HCT116 (cell line): ENCODE measurements at places on chromosomes 12 and 14.

DNA sequence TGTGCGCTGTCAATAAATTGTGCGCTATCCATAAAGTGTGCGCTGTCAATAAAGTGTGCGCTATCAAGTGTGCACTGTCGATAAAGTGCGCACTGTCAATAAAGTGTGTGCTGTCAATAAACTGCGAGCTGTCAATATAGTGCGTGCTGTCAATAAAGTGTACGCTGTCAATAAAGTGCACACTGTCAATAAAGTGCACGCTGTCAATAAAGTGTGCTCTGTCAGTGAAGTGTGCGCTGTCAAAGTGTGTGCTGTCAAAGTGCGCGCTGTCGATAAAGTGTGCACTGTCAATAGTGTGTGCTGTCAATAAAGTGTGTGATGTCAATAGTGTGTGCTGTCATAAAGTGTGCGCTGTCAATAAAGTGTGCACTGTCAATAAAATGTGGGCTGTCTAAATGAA, 2.9 kb upstream of the CHGA start:
- no peak for DNase-seq

GRCh38 chr14:72126561-72126960, 194.3 kb downstream of the RGS6 start:
- no peak for DNase-seq

- DNase-seq, result no peak
Observed at GRCh38 chr14:65813760-65814384, 401.3 kb downstream of the FUT8 start.

DNA sequence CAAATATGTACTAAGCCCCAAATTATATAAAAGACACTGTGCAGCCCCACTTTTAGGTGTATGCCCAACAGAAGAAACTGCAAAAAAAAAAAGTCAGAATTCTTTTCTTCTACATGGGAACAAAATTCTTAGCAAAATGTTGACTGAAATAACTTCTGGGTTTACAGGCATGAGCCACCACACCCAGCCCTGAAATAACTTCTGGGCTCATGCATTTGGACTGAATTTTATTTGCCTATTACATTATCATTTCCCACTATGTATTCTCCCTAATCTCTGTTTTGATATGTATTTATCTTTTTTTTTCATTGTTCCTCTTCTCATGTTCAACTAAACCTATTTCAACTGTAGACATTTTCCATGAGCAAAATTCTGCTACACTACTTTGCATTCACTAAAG, 169.2 kb downstream of the GRIN2B start:
- DNase-seq, result no peak

DNA sequence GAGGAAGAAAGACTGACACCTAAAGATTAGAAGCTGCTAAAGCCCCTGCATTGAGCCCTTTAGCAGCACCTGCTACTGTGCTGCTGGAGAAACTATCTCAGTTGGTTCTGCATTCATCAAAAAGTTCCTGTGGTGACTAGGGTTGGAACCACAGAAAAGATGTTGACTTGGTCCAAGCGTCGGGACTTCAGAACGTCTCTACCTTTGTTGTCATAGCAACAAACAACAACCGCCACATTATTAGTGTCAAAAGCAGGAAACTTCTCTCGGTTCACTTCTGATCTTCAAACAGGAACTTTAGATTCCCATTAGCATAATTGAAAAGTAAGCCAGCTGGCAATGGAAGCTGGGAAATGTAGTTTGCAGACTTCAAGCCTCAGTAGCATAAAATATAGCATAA, 368.0 kb downstream of the SEC23A start:
- no peak for DNase-seq

GRCh38 chr12:94604366-94604698, 46.0 kb downstream of the TMCC3 start:
- no peak for DNase-seq

DNA sequence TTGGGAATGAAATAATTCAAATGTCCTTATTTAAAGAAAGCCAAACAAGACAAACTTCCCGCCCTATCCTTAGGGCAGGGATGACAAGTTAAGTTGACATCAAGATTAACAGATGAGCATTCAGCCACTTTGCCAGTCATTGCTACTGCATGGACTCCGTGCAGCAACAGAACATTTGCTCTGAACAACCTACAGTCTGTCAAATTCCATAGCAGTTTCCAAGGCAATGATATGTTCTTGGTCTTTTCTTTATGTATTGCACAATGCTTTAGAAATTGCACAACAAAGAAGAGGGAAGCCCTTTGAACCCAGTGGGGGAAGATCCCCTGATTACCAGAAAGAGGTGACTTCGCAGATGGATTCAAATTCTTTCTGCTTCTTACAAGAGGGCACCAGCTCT, 269.8 kb downstream of the BCAT1 start:
- no peak for DNase-seq

GRCh38 chr14:60092526-60092920, 800 bp downstream of the PCNX4 start:
- DNase-seq, result no peak

- DNase-seq, result no peak
Observed at GRCh38 chr12:67968725-67969124, 20.5 kb upstream of the IFNG-AS1 start.

- no peak for DNase-seq
Observed at GRCh38 chr14:68584786-68585185, 208.1 kb downstream of the ZFP36L1 start.

GRCh38 chr12:111249018-111249370, 119.9 kb downstream of the PHETA1 start:
- DNase-seq, result no peak

- no peak for DNase-seq
Observed at GRCh38 chr12:38809832-38810231, 95.6 kb downstream of the CPNE8 start.

DNA sequence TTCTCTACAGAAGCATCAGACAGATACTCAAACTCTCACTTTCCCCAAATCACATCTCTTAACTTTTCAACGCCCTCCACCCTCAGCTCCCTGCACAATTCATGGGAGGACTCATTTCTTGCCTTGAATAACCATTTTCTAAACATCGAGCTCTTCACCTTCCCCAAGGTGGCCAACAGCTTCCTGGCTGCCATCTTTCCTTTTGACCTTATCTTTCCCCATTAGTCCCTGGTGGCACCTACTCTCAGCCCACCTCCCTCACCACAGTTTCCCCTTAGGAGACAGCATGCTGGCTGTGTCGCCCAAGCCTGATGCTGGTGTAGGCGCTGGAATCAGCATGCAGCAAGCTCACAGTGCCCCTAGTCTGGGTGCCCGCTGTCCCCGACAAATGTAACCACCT, 8.4 kb upstream of the OAS1 start:
- DNase-seq, result no peak

DNA sequence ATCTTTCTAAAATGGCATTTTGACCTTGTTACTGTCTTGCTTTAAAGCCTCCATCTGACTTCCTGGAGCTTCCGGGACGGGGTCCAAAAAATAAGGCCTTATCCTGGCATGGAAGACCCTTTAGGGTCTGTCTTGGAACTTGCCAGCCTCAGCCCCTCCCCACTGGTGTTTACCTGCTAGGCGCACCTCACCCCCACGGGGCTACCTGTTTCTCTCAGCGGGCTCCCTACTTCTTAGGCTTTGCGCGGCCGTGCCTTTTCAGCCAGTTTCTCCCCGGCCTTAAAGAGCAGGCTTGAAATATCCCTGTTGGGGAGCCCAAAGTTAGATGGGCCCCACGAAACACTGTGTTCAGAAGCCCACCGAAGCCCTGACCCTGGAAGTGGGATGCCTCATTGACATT, 5.1 kb downstream of the RTL1 start:
- no peak for DNase-seq

GRCh38 chr12:123971770-123972456, 718 bp downstream of the CCDC92 start:
- no peak for DNase-seq

GRCh38 chr12:32000373-32001005, 41.3 kb downstream of the RESF1 start:
- DNase-seq, result no peak

DNA sequence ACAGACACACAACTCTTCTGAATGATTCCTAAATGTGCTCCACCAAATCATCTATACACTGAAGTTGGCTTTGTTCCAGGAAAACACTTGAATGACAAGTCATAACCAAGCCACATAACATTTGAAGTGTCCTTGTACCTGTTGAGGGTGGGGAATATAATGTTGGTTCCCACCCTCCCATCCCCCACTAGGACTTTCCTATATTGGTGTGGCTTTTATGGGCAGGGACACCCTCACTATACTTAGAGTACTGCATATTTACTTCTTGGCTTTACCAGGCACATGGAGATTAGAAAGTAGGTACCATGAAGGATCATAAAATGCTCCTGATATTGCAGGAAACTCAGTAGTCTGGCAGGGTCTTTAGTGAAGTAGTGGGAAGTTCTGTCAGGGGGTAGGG, 9.7 kb upstream of the BHLHE41 start:
- DNase-seq, result no peak

DNA sequence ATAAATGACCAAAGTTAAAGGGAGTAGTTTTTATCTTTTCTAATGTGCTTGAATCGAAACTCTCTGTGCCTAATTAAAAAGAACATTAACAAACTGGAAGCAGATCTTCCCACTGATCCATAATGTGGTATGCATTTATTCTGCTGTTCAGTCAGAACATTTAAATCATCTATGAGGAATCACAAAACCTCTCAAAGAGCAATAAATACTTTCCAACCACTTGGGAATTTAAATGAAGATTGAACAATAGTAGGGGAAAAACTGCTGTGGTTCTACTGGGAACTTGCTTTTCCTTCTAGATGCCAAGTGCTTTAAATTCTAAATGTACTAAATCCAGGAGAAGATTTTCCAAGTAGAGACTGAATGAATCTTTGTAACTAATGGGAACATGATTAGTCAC, 12.3 kb upstream of the CHPT1 start:
- DNase-seq, result no peak

DNA sequence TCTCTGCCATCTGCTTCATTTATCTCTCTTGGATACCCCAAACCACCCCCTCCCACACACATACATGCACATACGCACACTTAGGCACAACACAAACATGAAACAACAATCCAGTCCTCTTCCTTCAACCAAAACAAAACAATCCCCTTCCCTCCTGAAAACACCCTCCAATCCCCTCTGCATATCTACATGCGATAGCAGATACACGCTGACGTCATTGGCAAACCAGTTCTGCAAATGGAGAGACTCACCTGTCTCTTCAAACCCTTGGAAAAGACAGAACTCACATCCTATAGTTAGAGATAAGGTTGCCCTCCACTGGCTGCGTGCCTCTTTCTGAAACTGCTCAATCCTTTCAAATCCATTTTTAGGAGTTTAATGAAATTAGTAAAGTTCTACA, 37.2 kb upstream of the RMST start:
- no peak for DNase-seq

DNA sequence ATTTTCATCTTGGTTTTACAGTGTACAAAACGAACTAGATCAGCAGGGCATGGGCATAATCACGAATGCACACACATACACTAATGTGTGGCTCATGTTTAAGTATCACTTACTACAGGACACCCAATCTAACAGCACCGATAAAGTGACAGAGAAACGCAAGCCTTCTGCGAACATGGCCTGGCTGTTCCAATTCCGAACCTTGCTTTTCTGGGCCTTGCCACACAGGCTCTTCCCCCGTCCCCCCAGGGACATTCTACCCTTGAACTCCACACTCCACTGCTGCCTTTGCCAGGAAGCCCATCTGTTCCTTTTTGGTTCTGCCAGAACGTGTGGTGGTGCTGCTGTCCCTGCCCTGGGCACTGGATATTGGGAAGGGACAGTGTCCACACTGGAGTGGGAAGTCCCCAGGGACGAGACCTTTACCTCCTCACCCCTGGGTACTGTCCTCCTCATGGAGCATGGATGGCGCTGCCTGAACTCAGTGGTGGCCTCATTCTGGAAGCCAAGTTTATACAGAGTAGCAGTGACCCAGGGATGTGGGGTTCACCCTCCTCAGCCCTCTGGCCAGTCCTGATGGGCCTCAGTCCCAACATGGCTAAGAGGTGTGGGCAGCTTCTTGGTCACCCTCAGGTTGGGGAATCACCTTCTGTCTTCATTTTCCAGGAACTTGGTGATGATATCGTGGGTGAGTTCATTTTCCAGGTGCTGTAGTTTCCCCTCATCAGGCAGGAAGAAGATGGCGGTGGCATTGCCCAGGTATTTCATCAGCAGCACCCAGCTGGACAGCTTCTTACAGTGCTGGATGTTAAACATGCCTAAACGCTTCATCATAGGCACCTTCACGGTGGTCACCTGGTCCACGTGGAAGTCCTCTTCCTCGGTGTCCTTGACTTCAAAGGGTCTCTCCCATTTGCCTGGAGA, 7.9 kb downstream of the SERPINA1 start:
- DNase-seq, result no peak

DNA sequence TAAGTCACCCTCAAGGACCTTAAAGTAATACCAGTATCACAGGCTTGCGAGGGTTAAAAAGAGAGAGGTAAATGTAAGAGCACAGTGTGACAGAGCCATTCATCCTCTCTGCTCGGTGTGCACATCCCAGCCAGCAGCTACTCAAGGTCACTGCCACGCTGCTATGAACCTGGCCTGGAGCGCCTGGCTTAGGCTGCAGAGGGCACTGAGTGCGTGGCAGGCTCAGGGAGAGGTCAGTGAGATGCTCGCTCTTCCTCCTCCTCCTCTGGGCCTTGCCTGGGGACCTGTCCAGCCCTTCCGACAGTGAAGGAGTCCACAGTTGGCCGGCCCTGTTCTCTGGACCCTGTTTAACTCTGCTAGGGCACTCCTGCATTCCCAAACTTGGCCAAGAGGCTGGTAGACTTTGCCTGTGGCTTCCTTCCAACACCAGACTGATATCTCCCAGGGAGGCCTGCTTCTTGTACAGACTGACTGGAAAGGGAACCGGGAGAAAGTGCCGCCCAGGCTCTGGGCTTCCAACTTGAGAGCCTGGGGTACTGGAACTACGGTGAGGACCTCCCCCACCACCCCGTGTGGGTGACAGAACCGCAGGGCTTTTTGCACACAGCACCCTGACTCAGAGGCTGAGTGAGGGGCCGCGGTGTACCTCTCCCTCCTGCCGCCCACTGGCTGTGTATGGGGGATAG, 62.6 kb upstream of the CORO1C start:
- no peak for DNase-seq

- no peak for DNase-seq
Observed at GRCh38 chr12:14920475-14921126, 17.7 kb downstream of the ERP27 start.

DNA sequence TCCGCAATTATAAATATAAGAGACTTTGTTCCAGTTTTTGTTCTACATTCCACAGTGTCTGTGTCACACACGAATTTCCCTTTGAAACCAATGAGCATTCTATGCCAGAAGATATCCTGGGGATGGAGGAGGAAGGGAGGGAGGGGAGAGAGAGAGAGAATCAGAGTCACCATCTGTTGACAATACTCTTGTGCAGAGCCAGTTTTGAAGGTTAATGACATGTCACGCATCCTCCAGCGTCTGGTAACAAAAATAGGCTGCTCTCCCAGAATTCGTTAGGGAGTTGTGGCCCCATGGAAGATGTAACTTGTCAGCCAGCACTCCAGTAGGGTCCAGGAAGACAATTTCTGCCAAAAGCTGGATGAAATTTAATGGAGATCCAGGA, 213.5 kb upstream of the KRR1 start:
- DNase-seq, result peak; percentile 83

- DNase-seq, result no peak
Observed at GRCh38 chr14:31761325-31761724, 200.1 kb downstream of the NUBPL start.
